Activated CD4-positive, CD25-positive, alpha-beta regulatory T cell treated with anti-CD3 and anti-CD28 coated beads, Interleukin-2, amount 50 U/mL, for 72 hours (primary cell): ENCODE measurements at places on chromosomes 16 and 17.

GRCh38 chr17:15238057-15238456 is 27.1 kb downstream of the PMP22 start:
- DNase-seq: no peak

- no peak for DNase-seq
Observed at GRCh38 chr16:3480901-3481695, 14.2 kb downstream of the C16orf90 start.

DNA sequence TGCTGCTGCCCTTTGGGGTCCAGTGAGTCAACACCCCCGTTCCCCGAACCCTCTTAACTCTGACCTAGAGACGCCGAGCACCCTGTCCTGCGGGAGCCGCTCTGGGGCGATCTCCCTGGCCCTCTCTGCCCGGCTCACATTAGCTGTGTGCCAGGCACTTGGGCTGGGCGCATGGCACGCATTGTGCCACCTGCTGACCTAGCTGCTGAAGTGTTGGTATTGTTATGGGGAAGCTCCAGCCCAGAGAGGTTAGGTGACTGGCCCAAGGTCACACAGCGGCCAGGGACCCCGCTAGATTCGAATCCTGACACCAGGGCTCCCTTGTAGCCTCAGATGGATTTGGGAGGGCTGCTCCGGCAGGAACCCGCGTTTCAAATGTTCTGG is 1.1 kb downstream of the HSD17B1 start:
- no peak for DNase-seq

GRCh38 chr17:80419255-80419654 is 4.3 kb downstream of the ENDOV start:
- no peak for DNase-seq

GRCh38 chr17:1829216-1829591 is 498 bp downstream of the SMYD4 start:
- DNase-seq: no peak

- no peak for DNase-seq
Observed at GRCh38 chr17:13736916-13737315, 135.2 kb upstream of the HS3ST3A1 start.

DNA sequence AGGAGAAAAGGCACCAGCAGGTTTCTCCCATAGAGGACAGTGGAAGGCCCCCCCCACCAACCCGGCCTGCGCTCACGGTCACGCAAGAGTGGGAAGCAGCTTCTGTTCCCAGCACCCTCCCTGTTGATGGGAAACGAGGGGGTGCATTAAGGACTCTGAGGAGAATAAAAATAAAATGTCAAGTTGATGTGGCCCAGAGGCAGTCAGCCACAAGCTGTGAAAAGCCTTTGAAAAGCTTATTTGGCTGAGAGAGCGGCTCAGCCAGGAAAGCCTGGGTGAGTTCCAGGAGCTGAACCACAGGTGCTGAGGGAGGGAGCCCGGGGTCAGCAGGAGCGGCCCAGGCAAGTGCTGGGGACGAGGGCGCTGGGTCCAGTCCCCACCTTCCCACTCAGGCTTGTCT is 26.9 kb upstream of the SPATA32 start:
- no peak for DNase-seq

DNA sequence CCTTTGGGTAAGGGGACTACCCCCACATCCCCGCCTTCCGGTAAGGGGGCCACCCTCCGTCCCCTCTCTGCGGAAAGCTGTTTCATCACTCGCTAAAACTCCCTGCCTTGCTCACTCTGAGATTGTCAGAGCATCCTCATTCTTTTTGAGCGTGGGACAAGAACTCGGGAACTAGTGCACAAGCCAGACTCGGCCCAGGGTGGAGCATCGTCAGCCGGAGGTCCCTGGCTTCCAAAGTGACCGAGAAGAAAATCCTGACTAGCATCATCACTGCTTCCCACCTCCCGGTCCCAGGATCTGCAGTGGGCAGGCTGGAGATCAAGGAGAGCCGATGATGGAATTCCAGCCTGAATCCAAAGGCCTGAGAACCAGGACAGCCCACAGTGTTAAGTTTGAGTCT is 380.3 kb downstream of the SEC14L1 start:
- DNase-seq: no peak

DNA sequence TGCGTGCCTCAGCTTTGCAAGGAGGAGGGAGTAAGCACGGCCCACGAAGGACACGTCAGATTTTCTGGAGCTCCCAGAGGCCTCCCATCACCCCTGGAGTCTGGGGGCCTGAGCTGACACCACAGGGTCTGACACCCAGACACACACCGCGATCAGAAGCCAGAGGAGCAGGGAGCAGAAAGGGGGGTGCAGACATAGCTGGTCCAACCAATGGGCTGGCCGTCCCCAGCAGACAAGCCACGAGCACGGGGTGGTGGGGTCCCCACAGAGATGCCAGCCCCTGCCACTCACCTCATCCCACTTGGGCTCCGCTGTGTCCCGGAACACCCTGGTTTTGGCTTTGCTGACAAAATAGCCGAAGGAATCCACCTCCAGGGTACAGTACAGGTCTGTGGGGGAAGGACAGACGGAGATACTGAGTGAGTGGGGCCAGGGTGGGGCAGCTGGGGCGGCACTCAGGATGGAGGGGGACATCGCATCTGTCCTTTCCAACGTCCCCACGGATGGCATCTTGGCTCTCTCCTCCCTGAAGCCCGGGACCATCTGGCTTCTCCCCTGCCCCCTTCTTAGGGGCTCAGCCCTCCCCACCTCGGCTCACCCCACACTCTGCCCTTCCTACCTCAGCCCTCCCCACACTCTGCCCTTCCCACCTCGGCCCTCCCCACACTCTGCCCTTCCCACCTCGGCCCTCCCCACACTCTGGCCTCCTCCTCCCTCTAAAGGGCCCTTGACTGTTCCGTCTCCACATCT is 53.5 kb downstream of the TIMM22 start:
- no peak for DNase-seq

DNA sequence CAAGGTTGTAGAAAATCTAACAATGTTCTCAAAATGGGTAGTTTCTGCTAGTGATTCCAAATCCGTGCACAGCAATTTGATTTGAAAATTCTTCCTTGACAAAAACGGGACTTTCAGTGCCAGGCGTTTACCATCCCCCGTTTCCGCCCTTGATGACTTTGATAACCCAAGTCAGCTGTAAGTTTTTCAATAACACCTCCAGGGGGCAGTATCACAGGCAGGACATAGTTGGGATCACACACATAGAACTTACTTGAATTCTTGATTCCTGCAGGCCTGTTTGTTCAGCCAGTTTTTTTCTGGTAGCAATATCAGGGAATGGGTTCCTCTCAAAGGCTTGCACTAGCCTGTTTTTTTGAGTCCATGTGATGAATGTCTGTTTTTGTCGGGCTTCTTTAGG is 5.6 kb downstream of the DUXB start:
- no peak for DNase-seq

DNA sequence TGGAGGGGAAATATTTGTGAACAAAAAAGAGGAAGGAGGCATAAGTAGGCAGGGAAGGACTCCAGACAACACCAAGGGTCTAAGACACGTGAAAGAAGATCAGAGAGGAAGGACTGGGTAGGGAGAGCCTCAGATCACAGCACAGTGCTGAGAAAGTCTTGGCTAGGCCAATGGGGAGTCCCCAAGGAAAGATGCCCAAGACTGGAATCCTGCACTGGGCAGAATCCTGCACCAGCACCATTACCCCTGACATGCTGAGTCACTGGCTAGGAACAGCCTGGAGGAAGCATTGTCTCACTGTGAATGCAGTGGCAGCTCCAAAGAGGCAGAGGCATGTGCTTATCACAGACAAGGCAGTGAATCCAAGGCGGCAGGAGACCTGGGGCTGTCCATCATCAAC is 19.2 kb downstream of the CLEC19A start:
- DNase-seq: no peak

- DNase-seq: no peak
Observed at GRCh38 chr16:87201052-87201451, 116.1 kb downstream of the C16orf95 start.

DNA sequence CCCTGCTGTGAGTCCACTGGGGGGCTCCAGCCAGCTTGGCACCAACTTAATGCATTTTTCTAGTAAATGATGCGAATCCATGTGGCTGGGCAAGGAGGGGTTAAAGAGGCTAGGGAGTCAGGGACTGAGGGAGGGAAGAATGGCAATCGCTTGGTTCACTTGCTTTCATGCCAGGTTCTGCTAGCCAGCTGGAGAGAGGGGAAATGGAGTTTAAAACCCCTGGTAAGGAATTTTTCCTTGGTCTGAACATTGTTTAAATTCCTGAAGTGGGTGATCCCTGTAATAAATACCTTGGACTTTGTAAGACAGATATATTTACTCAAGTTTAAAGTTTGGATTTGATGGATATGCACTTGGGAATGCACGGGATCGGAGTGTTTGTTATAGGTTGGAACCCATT is 22.8 kb downstream of the ANKFN1 start:
- no peak for DNase-seq

- DNase-seq: no peak
Observed at GRCh38 chr16:53121043-53121620, 66.3 kb downstream of the CHD9 start.

GRCh38 chr17:72535346-72535745 is 414.5 kb downstream of the SOX9 start:
- no peak for DNase-seq

GRCh38 chr17:80667462-80668277 is 123.0 kb downstream of the RPTOR start:
- no peak for DNase-seq

DNA sequence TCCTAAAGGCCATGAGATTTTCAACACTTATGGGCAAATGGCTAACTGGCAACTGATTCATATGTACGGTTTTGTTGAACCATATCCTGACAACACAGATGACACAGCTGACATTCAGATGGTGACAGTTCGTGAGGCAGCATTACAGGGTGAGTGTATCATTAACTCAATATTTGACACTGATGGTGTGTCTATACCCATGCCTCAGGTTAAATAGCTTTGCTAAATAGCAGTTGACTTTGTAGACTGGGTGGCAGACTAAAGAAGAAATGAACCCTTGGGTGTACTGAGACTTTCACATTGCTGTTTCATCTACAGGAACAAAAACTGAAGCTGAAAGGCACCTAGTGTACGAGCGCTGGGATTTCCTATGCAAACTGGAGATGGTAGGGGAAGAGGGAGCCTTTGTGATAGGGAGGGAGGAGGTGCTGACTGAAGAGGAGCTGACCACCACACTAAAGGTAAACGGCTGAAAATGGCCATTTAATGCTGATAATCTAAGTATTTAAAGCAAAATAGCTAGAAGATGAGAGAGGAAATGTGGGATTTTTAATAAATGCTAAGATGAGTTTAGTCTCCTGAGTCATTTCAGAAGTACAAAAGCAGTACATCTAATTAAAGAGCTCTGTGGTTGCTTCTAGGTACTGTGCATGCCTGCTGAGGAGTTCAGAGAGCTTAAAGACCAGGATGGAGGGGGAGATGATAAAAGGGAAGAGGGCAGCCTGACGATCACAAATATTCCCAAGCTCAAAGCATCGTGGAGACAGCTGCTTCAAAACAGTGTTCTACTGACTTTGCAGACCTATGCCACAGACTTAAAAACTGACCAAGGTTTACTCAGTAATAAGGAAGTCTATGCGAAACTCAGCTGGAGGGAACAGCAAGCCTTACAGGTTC is 3.0 kb downstream of the SETD6 start:
- DNase-seq: no peak

- no peak for DNase-seq
Observed at GRCh38 chr16:55240888-55241287, 83.1 kb upstream of the IRX6 start.

GRCh38 chr16:77790009-77790372 is 1.6 kb downstream of the VAT1L start:
- DNase-seq: no peak

- DNase-seq: no peak
Observed at GRCh38 chr17:44786551-44787081, 27.8 kb downstream of the ADAM11 start.

DNA sequence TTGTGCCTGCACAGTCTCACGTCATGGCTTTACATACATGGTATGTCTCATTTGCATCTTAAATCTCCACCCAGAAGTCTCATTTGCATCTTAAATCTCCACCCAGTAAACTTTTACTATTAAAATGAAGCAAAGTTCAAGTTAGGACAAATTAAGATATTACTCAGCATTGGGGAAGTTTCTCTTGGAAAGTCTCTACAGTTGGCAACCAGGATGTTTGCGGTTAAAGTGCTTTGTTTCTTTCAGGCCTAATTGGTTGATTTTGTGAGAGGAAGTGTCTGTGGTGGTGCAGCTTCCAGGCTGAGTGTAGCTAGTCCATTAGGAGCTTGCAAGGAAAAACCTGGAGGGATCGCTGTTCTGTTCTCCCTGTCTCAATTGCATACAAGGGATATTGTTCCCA is 1373.3 kb upstream of the GOT2 start:
- DNase-seq: no peak

DNA sequence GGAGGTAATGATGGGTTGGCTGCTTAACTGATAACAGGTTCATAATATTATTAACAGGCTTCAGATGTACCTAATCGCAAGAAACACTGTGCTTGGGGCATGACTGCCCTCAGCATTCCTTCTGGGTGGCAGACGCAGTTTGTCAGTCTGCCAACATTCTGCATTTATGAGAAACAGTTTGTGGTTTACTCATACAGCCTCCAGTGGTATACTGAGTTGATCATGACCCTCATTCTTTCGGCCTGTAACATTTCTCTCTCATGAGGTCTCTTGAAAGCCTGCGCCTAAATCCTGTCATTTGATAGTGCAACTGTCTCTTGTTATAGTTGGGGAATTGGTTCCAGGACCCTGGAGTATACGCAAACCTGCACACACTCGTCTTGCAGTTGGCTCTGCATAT is 4.9 kb upstream of the RUSF1 start:
- DNase-seq: no peak

DNA sequence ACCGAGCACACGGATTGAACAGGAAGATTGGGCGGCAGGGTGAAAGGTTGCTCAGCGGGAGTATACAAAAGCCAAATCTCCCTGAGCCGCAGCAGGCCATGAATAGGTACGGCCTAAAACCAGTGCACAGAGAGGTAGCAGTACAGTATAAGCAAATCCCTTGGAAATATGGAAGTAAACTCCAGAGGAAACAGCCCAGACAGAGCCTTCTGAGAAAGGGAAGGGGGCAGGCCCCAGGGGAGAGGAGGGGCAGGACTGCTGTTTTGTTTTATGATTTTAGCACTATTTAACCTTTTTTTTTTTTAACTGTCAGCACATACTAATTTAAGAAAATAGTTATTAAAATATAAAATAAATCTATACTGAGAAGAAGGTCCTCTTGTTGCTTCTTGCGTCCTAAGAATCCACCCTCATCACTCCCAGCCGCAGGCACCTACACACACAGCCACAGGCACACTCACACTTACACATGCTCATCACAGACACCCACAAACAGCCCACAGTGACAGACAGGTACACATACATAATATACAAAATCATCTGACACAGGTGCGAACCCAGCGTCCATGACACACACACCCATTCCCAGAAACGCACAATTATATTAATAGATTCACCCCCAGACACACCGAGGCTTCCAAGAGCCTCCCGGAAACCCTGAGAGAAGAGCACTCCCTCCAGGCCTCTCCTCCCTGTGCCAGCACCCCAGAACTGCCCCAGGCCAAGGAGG is 12.8 kb downstream of the PLXDC1 start:
- DNase-seq: no peak

- no peak for DNase-seq
Observed at GRCh38 chr17:57211543-57211942, 44.8 kb upstream of the MSI2 start.
